ENCODE measurements at places on chromosomes 11 and 22. TPM values are rescaled to one million over a fixed set of nuclear protein-coding genes. Genes with fewer than 3 reads are reported as not detected.

GRCh38 chr11:128745311-128746136, 51.7 kb downstream of the FLI1 start:
- H3K4me3 ChIP-seq, result no peak overlapping the region
- H3K4me1 ChIP-seq, result no peaks in the 10 kb centered on the region
- no peak overlapping the region for H3K27ac ChIP-seq
- no peaks in the 10 kb centered on the region for H3K36me3 ChIP-seq

GRCh38 chr22:30790366-30790765, 95.7 kb downstream of the OSBP2 start:
- no peaks in the 10 kb centered on the region for H3K4me1 ChIP-seq
- no peak for DNase-seq
- no peaks in the 10 kb centered on the region for H3K36me3 ChIP-seq
- no peaks in the 10 kb centered on the region for H3K27me3 ChIP-seq

DNA sequence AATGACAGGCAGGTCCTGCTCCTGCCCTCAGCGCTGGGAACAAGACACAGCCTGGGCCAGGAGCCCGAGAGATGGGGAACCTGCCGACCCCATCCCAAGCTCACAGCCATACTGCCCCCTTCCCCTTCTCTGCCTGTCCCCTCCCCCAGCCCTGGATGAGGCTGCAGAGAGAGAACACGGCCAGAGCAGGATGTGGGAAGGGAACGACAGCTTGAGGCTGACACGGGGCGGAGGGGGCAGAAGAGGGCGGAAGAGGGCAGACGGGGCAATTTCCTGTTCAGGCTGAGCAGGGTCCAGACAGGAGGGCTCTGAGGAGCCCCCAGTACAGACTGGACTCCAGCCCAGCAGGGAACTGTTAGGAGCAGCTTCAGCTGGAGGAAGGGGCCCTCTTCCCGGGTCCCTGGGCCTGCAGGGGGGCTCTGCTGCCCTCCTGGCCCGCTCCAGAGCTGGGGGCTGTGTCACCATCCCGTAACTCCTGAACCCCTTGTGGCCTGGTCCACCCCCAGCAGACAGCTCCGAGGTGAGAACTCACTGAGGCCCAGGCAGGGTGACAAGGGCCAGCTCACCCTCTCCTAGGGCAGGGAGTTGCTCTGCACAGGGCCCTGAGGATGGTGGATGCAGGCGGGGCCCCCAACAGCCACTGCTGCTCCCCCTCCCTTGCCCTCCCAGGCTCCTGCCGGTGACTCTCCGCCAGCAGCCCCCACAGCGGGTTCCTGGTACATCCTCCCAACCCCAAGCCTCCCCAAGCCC, 5.7 kb downstream of the CTSD start:
- peaks cover 19% of the 10 kb centered on the region for H3K36me3 ChIP-seq
- no peak for DNase-seq
- no peaks in the 10 kb centered on the region for H3K27me3 ChIP-seq
- H3K4me1 ChIP-seq, result peaks cover 40% of the 10 kb centered on the region
- peak overlapping the region; percentile 32 for H3K27ac ChIP-seq

IGSF9B gene
- 0.07 TPM for polyA plus RNA-seq

- no peak overlapping the region for H3K27ac ChIP-seq
- peaks cover 23% of the 10 kb centered on the region for H3K36me3 ChIP-seq
- no peak overlapping the region for H3K4me3 ChIP-seq
- no peaks in the 10 kb centered on the region for H3K27me3 ChIP-seq
- no peak for DNase-seq
These were observed 1.9 kb downstream of the RPLP2 start for GRCh38 chr11:811446-812245.
